Muscle of arm (tissue), 14 donors: ENCODE measurements at places on chromosomes 12 and 14. TPM values are rescaled to one million over a fixed set of nuclear protein-coding genes. Genes with fewer than 3 reads are reported as not detected.

NR4A1 gene
- 17.2 TPM for polyA plus RNA-seq

GRCh38 chr12:12689647-12690300, 6.2 kb downstream of the GPR19 start:
- no peak for DNase-seq

DNA sequence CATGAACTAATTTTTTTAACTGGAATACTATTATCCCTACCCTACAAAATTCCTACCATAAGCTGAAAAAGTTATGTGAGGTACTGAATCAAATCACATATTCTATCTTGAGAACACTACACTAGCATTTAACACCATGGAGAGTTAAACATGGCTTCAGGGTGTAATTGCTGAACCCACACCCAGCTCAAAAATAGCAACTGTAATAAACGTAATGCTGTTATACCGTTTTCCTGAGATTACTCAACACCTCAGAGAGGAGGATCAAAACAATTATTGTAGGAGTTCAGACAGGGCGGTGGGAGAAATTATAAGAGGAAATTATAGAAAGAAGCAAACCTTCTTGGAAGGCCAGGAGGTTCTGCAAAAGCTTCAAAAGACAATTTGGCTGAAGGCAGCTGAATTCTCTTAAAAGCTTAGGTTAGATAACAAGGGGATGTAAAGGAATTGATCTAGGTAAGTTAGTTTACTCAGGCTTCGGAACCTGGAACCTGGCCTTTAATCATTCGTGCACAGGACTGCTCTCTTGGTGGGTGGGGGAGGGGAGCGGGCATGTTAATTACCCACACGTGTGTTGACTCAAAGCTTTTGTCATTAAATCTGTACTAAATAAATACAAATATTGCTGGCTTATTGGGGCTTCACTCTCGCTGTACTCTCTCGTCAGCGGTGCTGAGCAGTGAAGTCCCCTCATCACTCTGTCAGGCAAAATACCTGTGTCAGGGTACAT, 12.1 kb upstream of the IPO8 start:
- no peak for DNase-seq

- no peak for DNase-seq
Measured at GRCh38 chr12:42410340-42410739, 84.4 kb downstream of the PPHLN1 start.

DNA sequence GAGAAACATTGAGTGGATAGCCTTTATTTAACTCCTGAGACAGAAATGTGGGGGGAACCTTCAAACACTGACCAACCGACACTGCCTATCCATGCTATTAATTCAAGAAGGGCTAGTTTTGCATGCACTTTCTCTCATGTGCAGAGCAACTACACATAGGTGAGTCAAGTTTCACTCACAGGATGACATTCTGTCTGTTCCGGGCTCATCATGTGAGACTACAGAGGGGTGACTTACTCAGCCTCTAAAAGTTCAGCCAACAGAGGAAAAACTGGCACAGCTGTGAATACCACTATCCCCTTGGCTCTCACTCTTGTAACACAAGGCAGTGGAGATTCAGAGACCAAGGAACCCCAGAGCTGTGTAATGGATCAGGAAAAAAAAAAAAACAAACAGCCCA, 13.3 kb downstream of the BEST3 start:
- peak; percentile 21 for DNase-seq

GRCh38 chr14:26835979-26836570, 238.2 kb upstream of the NOVA1 start:
- DNase-seq, result no peak

FOXM1 gene
- 22.3 TPM for polyA plus RNA-seq

SOAT2 gene
- polyA plus RNA-seq, result 0.22 TPM

ANO2 gene
- polyA plus RNA-seq, result 5.0 TPM

- DNase-seq, result no peak
Measured at GRCh38 chr12:44367916-44368315, 508.2 kb downstream of the NELL2 start.

- peak; percentile 91 for DNase-seq
Measured at GRCh38 chr14:100825713-100826331, at the start of gene MEG3. MEG3 (plus strand) TSS chr14:100826118.

GRCh38 chr12:124345795-124346194, 50.9 kb downstream of the RFLNA start:
- DNase-seq, result no peak

DNA sequence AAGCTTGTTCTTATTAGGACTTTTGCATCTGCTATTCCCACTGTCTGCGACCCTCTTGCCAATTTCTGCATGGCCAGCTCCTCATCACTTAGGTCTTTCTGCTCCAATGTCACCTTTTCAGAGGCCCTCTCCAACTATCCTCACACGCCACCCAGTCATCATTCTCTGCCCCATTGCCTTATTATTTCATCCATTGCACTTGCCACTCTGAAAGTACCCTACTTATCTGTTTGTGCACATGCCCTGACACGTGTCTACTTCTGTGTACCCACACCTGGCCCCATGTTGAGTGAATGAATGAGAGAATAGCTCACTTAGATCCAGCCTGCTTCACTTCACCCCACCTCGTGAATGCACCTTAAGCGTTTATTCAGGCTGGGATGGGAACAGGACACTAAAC, 218.7 kb upstream of the TBX3 start:
- no peak for DNase-seq

DNA sequence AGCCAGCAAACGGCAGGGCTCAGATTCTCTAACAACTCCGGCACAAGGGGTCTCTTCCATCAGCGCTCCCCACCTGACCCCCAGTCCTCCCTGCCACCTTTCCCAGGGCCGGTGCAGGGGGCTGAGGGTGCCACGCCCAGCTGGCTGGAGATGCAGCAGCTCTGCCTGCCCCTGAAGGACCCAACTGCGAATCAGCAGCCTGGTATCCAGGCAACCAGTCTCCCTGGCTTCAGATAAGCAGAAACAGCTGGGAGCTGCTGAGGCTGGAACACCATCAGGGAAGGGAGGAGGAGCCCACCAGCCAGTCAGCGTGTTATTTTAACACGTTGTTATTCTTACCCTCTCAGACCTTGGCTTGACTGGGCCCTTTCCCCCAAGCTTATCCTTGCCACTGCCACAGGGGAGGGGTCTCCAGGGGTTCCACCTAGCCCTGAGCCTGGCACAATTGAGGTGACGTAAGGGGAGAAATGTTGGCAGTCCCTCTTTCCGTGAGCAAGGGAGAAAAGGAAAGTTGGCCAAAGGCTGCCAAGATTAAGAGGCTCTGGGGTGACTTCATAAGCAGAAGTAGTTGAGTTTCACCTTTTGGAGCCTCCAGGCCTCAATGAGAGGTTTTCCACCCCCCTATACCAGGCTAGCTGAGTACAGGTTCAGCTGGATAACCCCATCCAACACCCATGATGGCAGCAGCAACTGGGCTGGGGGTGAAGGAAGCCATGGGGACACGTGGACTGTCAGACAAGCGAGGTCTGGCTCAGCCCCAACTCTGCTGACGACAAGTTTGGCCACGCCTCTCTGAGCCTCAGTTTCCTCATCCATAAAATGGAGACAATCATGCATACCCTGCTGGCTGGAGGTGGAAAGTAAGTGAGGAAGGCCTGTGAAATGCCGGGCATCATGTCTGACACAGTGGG, 91.1 kb downstream of the IRF2BPL start:
- DNase-seq, result peak; percentile 91

- no peak for DNase-seq
Measured at GRCh38 chr14:85813040-85813439, 283.1 kb downstream of the FLRT2 start.

- peak; percentile 45 for DNase-seq
Measured at GRCh38 chr14:103492156-103492925, 30.3 kb downstream of the CKB start.

- no peak for DNase-seq
Measured at GRCh38 chr12:50612882-50613281, 108.1 kb downstream of the DIP2B start.

- DNase-seq, result no peak
Measured at GRCh38 chr12:67649261-67649569, 670 bp downstream of the DYRK2 start.

GRCh38 chr12:132689227-132689626, 1.8 kb downstream of the PXMP2 start:
- DNase-seq, result no peak

GRCh38 chr12:67546746-67547145, 101.8 kb upstream of the DYRK2 start:
- no peak for DNase-seq

DNA sequence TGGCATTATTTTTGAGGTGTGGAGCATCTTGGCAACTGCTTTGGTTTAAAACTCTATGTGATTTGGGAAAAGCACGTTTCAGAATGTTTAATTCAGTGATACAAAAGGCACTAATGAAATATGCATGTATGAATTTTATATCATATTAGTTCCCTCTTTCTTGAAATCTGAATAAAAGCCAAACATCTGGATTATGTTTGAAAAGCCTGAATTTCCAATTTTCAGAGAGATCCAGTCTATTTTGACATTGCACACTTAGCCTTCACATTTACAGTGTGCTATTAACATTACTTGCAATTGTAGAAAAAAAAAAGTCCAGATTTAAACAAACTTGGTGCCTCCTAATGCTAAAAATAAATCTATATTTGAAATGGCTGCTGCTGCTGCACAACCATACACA, 219.1 kb upstream of the NPAS3 start:
- peak; percentile 35 for DNase-seq

NFATC4 gene
- polyA plus RNA-seq, result 94.3 TPM

AICDA gene
- 0.44 TPM for polyA plus RNA-seq

- DNase-seq, result no peak
Measured at GRCh38 chr12:74365178-74365964, 172.3 kb upstream of the ATXN7L3B start.

- no peak for DNase-seq
Measured at GRCh38 chr14:97277711-97278110, 480.5 kb downstream of the VRK1 start.

DNA sequence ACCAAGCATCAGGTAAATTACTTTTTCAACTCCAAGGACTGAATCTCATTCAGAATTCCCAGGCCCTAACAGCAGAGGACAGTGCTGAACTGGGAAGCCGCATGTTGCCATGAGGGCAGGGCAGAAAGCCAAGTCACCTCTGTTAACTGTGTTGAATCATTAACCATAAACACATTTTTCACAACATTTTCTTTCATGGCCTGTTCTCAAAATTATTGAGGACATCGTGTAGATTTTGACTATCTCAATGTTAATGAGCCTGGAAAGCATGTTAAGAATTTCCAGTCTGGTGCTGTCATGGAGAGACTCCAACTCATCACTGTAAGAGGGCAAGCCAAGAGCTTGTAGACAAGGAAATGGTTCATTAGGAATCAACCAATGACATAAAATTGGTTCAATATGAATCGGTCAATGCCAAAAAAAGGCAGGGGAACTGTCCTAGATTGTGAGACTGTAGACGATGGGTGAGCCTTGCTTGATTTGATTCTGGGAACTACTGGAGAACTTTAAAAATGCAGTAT, 33.7 kb downstream of the CPM start:
- DNase-seq, result no peak

GRCh38 chr14:61475316-61475715, 153.9 kb downstream of the PRKCH start:
- no peak for DNase-seq

DNA sequence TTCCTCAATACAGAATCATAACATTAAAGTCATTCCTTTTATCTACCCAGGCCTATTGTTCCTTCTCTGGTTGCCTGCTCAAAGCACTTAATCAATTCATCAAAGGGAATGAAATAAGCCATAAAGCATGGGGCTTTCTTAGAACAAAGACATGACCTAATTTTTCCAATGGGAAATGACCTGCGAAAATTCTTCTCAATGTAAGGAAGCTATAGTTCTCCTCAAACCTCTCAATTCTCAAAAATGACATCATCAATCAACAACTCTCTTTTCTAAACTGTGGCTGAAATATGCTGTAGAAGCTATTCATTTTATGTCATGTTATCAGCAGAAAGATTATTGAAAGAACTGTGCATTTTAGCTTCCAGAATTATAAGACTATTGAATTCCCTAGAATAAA, 116.0 kb upstream of the PTPRR start:
- no peak for DNase-seq

DNA sequence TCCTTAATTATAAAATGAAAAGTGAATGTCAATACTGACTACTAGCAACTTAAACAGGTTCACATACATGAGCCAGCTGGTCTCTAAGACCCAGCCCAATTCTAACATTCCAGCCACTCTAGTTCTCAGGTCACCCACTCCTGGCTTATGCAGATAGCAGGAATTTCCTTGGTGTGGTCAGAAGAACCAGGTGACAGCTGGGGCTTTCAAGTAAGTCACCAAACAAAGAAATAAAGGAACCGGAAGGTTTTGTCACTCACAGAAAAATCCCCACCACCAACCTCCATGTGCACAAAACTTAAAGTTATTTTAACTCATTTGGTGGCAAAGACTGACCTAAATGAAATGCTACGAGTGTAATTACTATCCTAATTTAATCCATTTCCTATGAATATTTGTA, 129.6 kb upstream of the CDKN3 start:
- DNase-seq, result no peak

PHETA1 gene
- not detected for polyA plus RNA-seq

- DNase-seq, result peak; percentile 75
Measured at GRCh38 chr14:81890020-81890419, 356.4 kb upstream of the SEL1L start.

CLEC1A gene
- 3.5 TPM for polyA plus RNA-seq

ZNF891 gene
- 1.2 TPM for polyA plus RNA-seq

DNA sequence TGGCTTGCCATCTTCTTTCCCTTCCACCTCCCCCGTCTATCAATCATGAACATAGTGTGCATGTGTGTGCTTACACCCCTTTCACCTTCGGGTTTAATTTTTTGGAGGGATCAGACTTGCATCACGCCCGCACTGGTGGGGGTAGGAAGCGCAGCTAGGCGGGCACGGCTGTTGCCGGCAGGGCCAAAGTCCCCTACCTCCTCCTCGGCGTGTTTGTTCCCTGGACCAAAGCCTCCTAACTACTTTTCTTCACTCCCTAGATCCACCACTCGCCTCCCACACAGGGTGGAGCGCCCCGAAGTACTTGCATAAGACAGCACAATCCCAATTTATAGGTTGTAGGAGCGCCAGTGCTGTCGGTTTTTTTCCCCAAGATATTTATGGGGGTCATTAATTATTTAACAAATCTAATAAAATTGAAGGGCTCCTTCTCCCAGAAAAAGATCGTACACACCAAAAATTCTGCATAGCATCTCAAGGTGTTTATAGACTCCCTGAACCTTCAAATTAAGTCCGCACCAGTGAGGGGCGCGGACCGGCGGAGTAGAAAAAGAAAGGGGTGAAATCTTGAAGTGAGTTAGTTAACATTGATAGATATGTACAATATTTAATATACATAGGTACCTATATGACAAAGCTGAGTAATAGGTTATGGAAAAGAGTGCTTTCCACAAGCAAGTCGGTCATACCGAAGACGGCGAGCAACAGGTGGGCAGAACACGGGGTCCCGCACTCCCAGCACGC, 717 bp downstream of the PKP2 start:
- DNase-seq, result no peak
